Left ventricle myocardium inferior (tissue), 1 donor: ENCODE measurements at places on chromosomes 12 and 14.

DNA sequence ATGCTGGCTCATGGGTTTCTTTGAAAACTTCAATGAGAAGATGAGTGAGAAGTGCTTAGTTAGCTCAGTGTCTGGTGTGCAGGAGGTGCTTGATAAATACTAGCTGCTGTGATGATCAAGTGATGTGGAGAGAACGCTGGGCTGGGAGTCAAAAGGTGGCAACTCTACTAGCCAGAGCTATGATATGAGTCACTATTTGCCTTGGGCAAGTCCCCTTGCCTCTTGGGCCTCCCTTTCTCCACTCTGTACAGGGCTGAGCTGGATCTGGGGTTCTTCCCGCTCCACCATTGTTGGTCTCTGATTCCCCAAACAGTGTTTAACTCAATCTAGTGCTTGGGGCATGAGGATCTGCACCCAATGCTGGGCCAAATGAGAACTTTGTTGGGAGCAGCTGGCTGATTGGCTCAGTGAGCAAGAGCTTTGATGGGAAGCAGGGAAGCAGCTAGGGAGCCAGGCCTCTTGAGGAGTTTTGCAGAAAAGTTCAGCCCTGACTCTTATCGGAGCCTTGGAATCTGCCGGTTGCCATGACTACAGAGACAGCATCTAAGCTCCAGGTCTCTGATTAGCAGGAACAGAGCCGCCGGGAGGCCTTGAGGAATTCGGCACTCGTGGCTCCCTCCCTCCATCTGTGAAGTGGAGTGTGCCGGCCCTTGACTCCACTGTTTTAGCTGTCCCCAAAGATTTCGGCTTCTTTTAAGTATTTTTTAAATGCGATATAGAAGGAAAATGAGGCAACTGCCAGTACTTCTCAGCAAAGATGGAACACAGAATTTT is 82.1 kb upstream of the HSPB8 start:
- no peaks in the 10 kb centered on the region for H3K36me3 ChIP-seq
- peaks cover 57% of the 10 kb centered on the region for H3K27me3 ChIP-seq
- DNase-seq: no peak
- H3K4me1 ChIP-seq: no peaks in the 10 kb centered on the region
- H3K27ac ChIP-seq: no peak overlapping the region

GRCh38 chr12:8045952-8046944 is 13.7 kb downstream of the FOXJ2 start:
- no peaks in the 10 kb centered on the region for H3K27me3 ChIP-seq
- H3K4me3 ChIP-seq: no peak overlapping the region
- H3K36me3 ChIP-seq: peaks cover 92% of the 10 kb centered on the region
- no peak overlapping the region for H3K27ac ChIP-seq

GRCh38 chr12:72995616-72996015 is 723.4 kb downstream of the TRHDE start:
- no peaks in the 10 kb centered on the region for H3K27me3 ChIP-seq
- H3K27ac ChIP-seq: no peak overlapping the region
- H3K36me3 ChIP-seq: no peaks in the 10 kb centered on the region
- no peaks in the 10 kb centered on the region for H3K4me1 ChIP-seq

DNA sequence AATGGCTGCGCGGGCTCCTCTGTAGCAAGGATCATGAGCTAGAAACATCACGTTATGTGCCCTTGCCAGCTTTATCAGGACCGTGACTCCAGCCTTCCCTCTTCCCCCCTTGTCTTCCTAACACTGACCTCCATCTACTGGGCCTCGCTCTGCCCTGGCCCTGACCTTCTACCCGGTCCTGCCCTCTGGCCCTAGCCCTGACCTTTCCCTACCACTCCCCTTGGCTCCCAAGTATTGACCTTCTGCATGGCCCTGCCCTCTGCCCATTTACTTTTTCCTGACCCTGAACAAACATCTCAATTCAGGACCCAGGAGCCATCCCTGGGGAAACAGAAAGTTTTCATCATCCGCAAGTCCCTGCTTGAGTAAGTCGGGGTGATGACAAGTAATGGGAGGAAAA is 2.0 kb downstream of the SOAT2 start:
- H3K4me1 ChIP-seq: peaks cover 20% of the 10 kb centered on the region
- peaks cover 20% of the 10 kb centered on the region for H3K36me3 ChIP-seq
- no peaks in the 10 kb centered on the region for H3K27me3 ChIP-seq
- H3K4me3 ChIP-seq: no peak overlapping the region

- DNase-seq: no peak
- no peaks in the 10 kb centered on the region for H3K4me1 ChIP-seq
- no peak overlapping the region for H3K4me3 ChIP-seq
These were observed 440.1 kb upstream of the FAR2 start for GRCh38 chr12:28708918-28709371.

GRCh38 chr14:53619691-53620231 is 336.9 kb downstream of the BMP4 start:
- H3K4me3 ChIP-seq: no peak overlapping the region
- DNase-seq: no peak
- H3K27ac ChIP-seq: peak overlapping the region; percentile 65
- peaks cover 5% of the 10 kb centered on the region for H3K27me3 ChIP-seq

DNA sequence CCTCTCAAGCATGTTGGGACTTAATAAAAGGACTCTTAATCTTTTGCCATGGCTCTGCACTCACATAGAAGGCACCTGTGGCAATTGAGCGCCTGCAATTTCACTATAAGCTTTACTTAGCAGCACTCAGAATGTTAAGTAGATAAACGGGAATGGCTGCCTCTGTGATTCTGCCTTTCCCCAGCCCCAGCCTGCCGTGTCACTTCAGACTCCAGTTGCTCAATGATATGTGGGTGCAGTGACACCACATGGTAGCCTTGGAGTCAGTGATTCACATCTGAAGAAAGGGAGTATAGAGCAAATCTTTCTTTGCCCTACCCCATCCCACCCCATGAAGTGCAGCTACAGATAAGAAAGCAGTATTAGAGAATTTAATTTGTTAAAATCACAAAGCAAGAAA is 96.1 kb downstream of the ZFC3H1 start:
- H3K36me3 ChIP-seq: no peaks in the 10 kb centered on the region
- no peak overlapping the region for H3K4me3 ChIP-seq
- H3K4me1 ChIP-seq: no peaks in the 10 kb centered on the region
- DNase-seq: no peak

GRCh38 chr12:90970911-90971310 is 15.9 kb upstream of the CCER1 start:
- H3K4me1 ChIP-seq: no peaks in the 10 kb centered on the region
- no peaks in the 10 kb centered on the region for H3K27me3 ChIP-seq
- H3K4me3 ChIP-seq: no peak overlapping the region
- no peak overlapping the region for H3K27ac ChIP-seq
- H3K36me3 ChIP-seq: no peaks in the 10 kb centered on the region

GRCh38 chr14:68143341-68143841 is 323.8 kb downstream of the RAD51B start:
- peak overlapping the region; percentile 89 for H3K27ac ChIP-seq
- no peaks in the 10 kb centered on the region for H3K36me3 ChIP-seq
- no peaks in the 10 kb centered on the region for H3K27me3 ChIP-seq
- no peak overlapping the region for H3K4me3 ChIP-seq
- peak; percentile 80 for DNase-seq

DNA sequence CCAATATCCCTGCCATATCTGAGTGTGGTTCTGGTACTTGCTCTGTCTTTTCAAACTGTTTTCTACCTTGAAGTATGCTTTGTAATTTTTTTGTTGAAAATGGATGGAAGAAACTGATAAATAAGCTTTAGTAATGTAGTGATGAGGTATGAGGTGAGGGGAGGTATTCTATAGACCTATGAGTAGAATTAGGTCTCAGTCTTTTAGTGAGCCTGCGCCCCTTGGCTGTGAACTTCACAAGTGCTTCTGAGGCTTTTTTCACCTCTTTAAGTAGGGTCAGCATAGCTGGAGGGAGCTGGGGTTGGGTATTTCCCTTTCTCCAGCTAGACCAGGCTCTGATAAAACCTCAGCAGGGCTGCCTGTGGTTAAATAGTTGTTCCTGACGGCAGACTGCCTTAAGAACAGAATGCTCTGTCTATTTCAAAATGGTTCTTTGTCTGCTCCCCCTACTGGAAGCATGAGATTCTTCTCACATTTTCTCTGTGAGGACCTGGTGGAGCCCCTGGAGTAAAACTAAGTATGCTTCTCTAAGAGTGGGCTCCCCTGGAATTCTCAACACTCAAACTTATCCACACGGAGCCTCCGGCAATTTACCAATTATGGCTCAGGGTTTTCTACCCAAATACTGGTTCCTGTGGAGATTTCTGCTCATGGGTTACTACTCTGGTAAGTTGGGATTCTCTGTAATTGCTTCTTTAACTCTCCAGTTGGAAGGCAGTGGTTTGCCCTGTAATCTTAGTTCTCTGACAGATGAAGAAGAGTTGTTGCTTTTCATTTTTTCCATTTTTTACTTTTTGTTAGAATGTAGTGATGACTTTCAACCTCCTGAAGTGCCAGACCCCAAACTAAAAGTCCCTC is 13.1 kb downstream of the KRT5 start:
- H3K27ac ChIP-seq: no peak overlapping the region
- no peaks in the 10 kb centered on the region for H3K36me3 ChIP-seq
- no peak overlapping the region for H3K4me3 ChIP-seq
- H3K4me1 ChIP-seq: no peaks in the 10 kb centered on the region

DNA sequence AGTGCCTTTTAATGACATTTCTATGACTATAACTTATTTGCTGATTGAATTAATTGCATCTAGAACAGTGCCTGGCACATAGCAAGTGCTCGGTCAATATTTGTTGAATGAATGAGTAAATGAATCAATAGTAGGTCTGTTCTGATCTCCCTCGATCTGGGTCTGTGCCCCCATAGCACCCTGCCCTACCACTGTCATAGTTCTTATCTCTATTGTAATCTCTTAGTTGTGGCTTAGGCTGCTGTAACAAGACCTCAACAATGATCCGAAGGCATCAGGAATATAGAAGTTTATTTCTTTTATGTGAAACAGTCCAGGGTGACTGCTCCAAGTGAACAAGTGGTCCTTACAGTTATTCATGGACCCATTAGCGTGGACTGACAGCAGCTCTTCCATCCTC is 44.0 kb upstream of the RPH3A start:
- H3K27me3 ChIP-seq: peaks cover 85% of the 10 kb centered on the region
- H3K4me1 ChIP-seq: no peaks in the 10 kb centered on the region

DNA sequence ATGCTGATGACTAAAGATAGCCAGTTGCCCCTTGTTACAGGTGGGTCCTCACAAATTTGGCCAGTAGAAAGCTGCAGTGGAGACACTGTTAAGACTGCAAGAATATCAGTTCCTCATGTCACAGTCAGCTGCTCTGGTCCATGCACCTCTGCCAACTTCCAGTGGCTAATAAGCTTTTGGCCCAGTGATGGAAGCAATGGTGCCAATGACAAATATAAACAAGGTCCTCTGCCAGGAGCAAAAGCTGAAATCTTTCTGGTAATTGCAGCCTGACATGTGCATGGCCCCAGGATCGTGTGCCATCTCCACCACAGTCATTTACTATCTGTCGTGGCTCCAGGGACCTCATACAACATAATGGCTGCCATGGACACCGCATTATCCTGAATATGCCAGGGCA is 85.4 kb upstream of the TMEM260 start:
- DNase-seq: no peak
- H3K4me1 ChIP-seq: peaks cover 7% of the 10 kb centered on the region
- H3K36me3 ChIP-seq: no peaks in the 10 kb centered on the region
- no peak overlapping the region for H3K27ac ChIP-seq

GRCh38 chr12:3772380-3772779 is 19.5 kb upstream of the CRACR2A start:
- peaks cover 15% of the 10 kb centered on the region for H3K4me1 ChIP-seq
- no peak for DNase-seq
- no peak overlapping the region for H3K4me3 ChIP-seq
- H3K36me3 ChIP-seq: no peaks in the 10 kb centered on the region
- H3K27ac ChIP-seq: no peak overlapping the region

DNA sequence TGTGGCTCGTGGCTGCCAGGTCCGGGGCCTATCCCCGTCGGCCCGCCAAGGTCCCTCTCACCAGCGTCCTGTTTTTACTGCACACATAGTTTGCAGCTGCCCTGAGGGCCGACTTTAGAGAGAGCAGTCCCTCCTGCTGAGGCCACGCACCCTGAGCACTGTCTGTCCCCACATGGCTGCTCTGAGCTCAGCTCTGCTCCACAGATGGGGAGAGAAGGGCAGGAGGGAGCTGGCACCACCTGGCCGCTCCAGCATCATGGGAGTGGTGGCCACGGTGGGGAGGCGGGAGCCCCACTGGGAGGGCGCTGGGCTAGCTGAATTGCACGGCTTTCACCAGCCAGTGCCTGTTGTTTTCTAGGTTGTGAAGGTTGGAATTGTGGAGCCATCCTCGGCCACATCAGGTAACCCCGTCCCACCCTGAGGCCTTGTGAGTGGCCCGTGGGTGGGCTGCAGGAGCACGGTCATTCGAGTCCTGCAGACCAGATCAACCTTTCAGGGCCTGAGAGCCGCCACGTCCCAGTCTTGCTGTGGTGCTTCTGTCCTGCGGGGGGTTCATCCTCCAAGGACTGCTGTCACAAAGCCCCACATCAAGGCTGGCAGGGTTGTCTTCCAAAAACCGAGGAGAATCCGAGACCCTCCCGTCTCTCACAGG is 7.4 kb upstream of the TEX22 start:
- no peaks in the 10 kb centered on the region for H3K4me1 ChIP-seq
- H3K27me3 ChIP-seq: no peaks in the 10 kb centered on the region
- H3K27ac ChIP-seq: peak overlapping the region; percentile 55
- DNase-seq: no peak
- H3K36me3 ChIP-seq: peaks cover 29% of the 10 kb centered on the region

DNA sequence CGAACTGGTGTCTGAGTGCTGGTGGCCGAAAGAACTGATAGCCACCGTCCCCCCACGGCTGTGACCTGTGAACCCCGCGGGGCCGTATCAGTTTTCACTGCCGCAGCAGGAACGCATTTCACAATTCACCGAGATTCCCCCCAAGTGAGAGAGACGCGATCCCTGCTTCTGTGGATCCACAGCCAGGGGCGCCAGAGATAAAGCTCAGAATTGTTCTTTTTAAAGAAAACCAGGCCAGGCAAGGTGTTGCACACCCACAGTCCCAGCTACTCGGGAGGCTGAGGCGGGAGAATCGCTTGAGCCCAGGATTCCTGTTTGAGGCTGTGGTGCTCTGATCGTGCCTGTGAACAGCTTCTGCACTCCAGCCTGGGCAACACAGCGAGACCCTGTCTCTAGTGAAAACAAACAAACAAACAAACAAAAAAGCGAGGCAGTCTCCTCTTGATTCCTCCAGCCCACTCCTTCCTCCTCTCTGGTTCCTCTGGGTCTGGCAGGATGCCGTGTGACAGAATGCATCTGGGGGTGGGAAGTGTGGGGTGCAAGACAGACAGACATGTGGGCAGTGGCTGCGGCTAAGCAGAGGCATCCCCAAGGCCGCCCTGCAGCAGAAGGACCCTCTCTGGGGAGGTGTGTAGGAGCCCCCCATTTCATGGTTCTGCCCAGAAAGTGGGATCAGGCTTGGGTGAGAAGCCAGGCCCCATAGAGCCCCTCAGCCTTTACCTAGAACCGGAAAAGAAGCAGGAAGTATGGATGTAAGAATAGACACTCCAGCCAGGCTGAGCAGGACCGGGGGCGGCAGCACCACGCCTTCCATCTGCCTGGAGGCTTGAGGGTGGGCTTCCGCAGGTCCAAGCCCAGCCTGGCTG is 39.2 kb upstream of the PPP1R13B start:
- no peak overlapping the region for H3K27ac ChIP-seq
- H3K27me3 ChIP-seq: no peaks in the 10 kb centered on the region
- no peak for DNase-seq
- peaks cover 34% of the 10 kb centered on the region for H3K4me1 ChIP-seq
- no peak overlapping the region for H3K4me3 ChIP-seq
